ENCODE measurements at places on chromosomes 5 and 9.

- DNase-seq = no peak
Measured at GRCh38 chr5:53037141-53037859, 48.1 kb downstream of the ITGA2 start.

DNA sequence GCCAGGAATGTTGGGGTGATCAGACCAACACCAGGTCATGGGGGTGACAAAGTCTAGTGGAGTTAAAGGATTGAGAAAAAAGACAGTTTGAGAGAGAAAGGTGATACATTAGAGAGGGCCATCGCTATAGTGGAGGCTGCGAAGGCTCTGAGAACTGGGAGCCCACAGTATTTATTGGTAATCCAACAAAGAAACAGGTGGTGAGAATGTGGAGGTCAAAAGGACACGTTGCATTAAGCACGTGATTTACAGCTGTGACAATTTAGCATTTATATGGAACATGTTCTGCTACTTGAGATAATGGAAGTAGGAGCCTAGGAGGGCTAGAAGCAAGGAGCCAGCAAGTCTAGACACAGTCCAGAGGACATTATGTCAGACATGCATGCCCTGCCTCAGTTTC lies 2086.5 kb upstream of the C9orf72 start:
- no peak for DNase-seq

DNA sequence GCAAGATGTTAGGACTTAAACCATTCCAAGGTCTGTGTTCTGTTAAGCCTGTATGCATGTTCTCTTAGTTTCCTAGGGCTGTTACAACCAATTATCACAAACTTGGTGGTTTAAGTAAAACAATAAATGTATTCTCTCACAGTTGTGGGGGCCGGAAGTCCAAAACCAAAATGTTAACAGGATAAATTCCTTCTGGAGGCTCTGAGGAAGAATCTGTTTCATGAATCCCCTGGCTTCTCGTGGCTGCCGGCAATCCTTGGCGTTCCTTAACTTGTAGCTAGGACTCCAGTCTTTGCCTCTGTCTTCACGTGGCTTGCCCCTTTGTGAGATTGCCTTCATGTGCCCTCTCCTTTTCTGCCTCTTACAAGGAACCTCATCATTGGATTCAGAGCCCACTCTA lies 30.4 kb downstream of the FEM1C start:
- DNase-seq = no peak

- no peak for DNase-seq
Measured at GRCh38 chr9:14962193-14962882, 52.1 kb upstream of the FREM1 start.

DNA sequence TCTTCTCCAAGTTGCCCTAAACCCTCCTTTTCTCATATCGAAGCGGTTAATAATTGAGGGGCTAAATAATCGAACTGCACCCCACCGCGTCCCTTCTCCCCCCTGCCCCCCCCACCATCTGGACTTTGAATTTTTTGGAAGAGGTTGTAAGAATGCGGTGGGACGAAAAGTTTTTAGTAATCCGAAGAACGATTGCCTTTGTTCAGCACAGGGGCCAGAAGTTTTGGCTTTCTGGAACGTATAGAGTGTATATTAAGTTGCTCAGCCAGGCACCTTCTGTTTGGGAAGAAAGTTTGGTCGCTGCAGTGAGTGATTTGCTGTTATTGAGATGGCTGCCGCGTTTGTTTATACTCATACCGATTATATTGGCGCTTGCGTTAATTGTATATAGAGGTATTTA lies 518 bp downstream of the ERBIN start:
- no peak for DNase-seq

DNA sequence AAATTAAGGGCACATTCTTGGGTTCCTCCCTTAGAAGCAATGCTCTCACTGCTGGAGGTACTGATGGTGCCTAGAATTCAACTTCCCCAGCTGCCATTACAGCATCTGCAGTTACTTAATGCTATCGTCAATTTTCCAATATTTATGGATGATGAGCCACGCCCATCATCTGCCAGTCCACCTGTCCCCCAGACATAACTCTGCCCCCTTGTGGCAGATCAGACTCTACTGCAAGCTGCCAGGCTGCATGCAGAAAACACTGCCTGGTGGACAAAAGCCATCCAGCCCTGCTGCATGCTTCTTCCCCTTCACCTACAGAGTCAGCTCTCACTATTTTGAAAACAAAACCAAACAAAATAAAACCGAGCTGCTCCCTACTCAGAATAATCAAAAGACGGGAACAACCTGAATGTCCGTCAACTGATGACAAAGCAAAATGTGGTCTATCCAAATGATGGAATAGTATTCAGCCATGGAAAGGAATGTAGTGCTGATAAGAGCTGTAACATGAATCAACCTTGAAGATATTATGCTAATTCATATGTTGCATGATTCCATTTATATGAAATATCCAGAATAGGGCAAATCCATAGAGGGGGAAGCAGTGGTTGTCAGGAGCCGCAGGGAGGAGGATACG lies 66.4 kb downstream of the RETREG1 start:
- DNase-seq = no peak

- DNase-seq = no peak
Measured at GRCh38 chr5:36552651-36553393, 53.6 kb upstream of the SLC1A3 start.

DNA sequence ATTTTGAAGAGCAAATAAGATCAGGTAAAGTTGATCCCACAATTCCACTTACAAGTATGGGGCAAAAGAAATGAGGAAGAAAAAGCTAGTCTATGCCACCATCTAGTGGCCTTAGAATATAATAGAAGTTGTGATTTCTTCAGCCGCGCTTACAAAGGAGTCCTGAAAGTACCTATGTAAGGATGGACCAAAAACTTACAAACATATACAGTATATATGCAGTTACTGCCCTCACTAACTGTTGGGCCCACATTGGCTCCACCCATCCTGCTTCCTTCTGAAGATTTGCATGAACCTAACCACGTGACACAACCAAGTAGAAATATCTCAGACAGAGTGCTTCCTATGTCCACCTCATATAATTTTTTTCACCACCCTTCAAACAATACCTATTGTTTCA lies 11.7 kb upstream of the OR13D1 start:
- no peak for DNase-seq

GRCh38 chr5:79002374-79002773 lies 17.3 kb upstream of the ARSB start:
- DNase-seq = no peak

GRCh38 chr5:178318382-178318781 lies 85.8 kb upstream of the PHYKPL start:
- no peak for DNase-seq

GRCh38 chr5:27450607-27451006 lies 412.2 kb upstream of the CDH9 start:
- no peak for DNase-seq

- no peak for DNase-seq
Measured at GRCh38 chr9:74366111-74366510, 131.0 kb upstream of the RORB start.

- no peak for DNase-seq
Measured at GRCh38 chr9:110316261-110317075, 21.2 kb downstream of the TXNDC8 start.

Measured in T-helper 1 cell (primary cell).